Stimulated activated CD4-positive, alpha-beta T cell treated with anti-CD3 and anti-CD28 coated beads, Interleukin-15, amount 100 ng/mL, for 1 hour (primary cell): ENCODE measurements at places on chromosomes 3 and 15.

DNA sequence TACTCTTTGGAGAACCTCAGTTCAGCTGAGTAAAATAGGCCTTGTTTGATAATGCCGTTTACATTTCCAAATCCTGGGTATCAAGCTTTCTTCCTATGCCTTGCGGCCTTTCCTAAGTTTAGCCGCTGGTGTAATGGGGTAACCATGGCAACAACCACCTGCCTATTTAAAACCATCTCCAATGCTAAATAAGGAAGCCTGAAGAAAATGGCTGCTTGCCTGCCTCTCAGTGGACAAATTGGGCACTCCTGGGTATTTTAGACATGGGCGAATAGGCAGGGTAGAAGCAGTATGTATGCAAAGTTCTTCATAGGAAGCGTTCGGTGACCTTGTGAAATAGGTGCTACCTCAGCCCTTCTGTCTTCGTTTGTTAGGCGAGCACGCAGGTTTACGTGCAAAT lies 122.7 kb downstream of the DGKG start:
- no peak for DNase-seq

DNA sequence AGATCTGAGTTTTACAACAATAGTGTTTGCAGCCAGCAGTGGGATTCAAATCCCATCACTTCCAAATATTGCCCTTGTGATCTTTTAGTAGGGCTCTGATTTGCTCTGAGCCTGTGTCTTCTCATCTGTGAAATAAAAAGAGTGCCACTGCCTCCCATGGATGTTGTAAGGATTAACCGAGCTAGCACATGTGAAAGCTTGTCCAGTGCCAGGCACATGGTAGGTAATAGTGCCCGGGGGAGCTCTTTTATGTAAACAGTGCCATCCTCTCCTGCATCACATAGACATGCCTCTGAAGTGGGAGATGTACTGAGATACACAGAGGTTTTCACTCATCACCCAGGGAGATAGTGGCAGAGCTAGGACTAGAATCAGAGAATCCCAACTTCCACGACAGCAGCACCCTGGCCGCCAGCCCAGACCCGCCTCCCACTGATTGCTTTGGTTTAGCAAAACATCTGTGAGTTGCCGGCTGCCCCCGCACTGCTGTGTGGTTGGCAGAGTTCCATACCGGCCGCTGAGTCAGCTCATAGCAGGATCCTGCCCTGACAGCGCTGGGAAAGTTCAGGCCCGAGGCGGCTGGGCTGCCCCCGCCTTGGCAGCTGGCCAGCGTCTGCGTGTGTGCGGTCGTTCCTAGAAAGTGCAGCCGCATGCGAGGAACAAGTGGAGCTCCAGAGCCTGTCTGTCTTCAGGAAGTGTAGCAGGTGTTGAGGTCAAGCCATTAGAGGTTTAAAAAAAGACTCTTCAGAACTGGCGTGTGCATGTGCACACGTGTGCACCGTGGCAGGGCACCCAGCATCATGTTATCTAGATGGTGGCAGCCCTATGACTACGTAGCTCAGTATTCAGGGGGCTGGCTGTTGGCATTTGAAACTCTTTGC lies 5.0 kb downstream of the ARID3B start:
- DNase-seq: peak; percentile 88

GRCh38 chr3:134362221-134362620 lies 12.0 kb downstream of the AMOTL2 start:
- no peak for DNase-seq

- DNase-seq: no peak
Observed at GRCh38 chr3:141086188-141086587, 35.0 kb downstream of the SPSB4 start.

DNA sequence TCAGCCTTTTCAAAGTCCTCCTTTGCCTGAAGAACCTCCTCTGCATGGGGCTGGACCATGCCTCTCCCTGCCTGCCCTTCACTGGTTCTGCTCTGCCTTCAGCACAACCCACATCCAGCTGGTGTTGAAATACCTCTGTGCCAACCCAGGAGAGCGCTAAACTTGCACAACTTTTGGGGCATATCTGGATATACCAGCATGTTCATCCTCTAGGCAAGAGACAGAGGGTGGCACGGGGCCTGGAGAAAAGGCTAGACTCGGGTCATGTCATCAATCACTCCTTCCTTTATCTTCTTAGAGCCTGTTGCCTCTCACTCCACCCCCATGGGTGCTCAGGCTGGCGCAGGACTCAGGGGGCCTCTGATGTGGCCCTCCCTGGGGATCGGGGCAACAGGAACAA lies 4.8 kb downstream of the SEMA4B start:
- no peak for DNase-seq

- no peak for DNase-seq
Observed at GRCh38 chr3:135412475-135412874, 553.1 kb upstream of the PPP2R3A start.

DNA sequence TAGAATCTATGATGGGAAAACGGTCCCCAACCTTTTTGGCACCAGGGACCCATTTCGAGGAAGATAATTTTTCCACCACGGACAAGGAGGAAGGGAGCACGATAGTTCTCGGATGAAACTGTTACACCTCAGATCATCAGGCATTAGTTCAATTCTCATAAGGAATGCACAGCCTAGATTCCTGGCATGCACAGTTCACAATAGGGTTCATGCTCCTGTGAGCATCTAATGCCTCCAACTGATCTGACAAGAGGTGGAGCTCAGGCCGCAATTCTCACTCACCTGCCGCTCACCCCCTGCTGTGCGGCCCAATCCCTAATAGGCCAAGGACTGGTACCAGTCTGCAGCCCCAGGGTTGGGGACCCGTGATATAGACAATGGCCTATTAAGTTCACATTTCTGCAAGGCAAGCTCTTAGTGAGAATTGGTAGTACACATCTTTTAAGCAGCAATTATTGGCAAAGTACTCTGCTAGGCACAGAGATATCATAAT lies 26.5 kb downstream of the CD200R1 start:
- no peak for DNase-seq

- DNase-seq: no peak
Observed at GRCh38 chr3:197908957-197909701, 40.9 kb upstream of the RPL35A start.

DNA sequence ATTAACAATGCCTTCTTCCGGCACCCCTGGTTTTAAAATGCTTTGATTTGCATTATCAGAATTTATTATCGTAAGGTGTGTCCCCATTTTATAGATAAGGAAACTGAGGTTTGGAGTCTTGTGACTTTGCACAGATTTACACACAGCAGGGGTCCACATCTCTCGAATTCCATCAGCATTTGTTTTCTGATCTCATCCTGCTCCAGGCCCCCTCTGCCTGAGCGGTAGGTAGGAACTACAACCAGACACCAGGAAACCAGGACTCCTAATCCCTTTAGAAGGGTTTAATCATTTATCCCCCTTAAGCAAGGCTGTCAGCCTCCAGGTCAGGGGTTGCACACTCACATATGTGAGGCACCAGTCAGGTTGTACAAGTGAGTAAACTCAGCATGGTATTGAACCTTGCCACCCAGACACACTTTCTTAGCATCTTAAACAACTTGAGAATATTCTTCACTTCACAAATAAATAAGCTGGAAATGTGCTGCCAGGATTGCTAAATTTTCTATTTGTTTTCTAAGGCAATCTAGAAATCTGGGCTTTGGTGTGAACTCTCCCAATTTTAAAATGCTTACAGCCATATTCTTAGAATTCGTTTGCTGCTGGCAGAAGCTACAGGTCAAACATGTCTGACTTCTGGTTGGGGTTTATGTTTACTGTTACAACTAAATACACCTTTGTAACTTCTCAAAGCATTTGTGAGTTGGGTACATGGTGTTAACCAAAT lies 31.7 kb upstream of the CMTM7 start:
- no peak for DNase-seq

GRCh38 chr3:143352850-143353550 lies 233.4 kb downstream of the CHST2 start:
- no peak for DNase-seq

DNA sequence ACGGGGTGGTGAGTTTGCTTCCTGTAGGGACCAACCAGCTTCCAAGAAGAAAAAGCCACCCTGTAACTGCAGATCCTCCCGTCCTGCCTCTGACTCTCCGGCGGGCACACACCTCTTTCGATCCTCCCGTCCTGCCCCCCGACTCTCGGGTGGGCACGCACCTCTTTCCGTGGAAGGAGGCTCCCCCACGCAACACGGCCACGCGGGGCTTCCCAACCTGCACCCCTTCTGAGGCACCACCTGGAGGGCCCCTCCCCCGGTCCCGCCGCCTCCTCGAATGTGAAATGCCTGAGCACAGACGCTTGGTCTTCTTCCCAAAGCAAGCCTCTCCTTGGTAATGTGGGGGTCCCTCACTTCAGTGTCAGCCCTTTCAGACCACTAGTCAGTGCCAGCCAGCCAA lies 7.3 kb downstream of the ADAMTS17 start:
- no peak for DNase-seq

DNA sequence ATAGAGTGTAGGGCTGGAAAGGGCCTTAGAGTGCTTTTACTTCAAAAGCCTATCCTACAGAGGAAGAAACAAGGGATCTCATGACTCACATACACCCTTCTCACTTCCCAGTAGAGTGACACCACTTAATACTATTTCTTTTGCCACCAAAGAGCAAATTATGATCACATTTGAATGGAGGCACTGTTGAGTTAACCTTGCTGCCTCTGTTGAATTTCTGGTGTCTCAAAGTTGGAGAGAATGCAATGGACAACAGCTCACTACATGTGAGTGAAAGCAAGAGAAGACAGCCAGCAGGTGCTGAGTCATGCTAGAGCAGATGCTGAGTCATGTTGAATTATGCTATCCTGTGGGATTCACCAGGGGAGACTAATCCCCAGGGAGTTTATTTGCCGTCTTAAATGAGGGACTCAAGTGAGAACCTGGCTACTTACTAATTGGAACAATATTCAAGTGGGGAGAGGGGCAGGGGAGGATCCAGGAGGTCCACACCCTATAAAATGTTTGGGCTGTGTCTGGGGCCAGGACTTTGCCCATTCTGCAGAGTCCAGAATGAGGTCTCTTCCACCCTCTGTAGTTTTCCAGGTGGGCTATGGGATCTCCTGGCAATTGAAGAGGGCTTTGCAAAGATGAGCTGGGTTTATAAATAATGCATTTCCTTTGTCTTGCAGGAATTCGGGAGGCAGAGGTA lies 35.8 kb downstream of the ST8SIA2 start:
- DNase-seq: no peak

GRCh38 chr3:191026746-191027145 lies 164.3 kb upstream of the GMNC start:
- no peak for DNase-seq

DNA sequence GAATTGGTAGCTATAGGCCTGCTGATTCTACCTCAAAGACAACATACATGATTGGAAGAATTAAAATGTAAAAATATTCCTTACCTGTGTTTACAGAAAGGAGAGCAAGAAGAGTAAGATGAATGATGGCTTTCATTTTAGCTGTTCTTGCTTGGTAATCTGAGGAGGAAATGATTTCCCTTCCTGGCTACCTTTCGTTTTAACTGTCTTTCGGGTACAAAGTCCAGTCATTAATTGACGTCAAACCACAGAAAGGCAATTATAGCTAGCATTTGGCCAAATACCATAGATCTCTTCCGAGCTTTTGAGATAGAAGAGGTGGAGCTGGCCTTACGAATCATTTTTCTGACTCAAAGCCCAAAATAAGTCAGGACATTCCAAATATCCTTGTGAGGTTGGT lies at the start of gene MUC13:
Gene MUC13, minus strand, starts transcription at position 175 of the 400 bp plus-strand sequence. Its CDS starts 39 bp downstream, at position 136.
- DNase-seq: no peak

DNA sequence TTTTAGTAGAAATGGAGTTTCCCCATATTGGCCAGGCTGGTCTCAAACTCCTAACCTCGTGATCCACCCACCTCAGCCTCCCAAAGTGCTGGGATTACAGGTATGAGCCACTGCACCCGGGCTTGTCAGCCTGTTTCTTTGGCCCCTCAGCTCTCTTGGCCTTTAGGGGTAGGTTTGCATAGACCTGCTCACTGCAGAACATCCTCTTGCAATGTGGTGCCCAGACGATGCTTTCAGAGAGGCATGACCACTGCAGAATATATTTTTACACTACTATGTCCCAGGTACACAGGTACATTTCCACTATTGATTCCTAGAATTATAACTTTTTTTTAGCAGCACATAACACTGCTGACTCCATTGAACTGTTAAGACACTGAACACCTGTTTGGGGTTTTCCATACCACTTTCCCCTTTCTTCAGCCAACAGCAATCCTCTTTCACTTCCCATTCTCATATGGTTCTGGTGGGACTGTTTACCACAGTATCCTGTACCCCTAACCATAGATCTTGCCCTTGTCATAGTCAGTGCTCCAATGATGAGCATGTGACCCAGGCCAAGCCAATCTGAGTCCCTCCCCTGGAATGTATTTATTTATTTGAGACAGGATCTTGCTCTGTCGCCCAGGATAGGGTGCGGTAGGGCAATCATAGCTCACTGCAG lies 21.1 kb downstream of the CCDC32 start:
- no peak for DNase-seq

DNA sequence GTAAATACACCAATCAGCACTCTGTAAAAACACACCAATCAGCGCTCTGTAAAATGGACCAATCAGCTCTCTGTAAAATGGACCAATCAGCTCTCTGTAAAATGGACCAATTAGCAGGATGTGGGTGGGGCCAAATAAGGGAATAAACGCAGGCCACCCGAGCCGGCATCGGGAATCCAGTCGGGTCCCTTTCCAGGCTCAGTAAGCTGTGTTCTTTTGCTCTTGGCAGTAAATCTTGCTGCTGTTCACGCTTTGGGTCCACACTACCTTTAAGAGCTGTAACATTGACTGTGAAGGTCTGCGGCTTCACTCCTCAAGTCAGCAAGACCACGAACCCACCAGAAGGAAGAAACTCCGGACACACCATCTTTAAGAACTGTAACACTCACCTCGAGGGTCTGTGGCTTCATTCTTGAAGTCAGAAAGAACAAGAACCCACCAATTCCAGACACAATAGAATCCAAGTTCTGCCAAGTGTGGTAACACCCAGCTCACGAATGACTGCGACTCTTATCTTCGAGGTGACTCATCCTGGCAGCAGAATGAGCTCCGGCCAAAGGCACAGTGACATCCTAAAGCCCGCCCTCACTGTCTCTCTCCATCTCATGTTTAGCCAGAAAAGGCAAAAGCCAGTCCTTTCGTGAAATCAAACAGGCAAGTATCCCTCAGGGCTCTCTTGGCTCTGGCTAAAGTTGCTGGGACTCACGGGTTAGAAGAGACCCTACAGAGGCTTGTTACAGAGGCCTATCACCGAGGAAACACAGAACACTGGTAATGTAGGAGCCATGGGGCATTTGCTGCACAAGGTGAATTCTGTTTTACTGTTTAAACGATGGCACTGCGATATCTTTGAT lies 155.2 kb downstream of the FAM43A start:
- no peak for DNase-seq
